Transverse colon (tissue), 4 donors: ENCODE measurements at places on chromosomes 16 and 17.

DNA sequence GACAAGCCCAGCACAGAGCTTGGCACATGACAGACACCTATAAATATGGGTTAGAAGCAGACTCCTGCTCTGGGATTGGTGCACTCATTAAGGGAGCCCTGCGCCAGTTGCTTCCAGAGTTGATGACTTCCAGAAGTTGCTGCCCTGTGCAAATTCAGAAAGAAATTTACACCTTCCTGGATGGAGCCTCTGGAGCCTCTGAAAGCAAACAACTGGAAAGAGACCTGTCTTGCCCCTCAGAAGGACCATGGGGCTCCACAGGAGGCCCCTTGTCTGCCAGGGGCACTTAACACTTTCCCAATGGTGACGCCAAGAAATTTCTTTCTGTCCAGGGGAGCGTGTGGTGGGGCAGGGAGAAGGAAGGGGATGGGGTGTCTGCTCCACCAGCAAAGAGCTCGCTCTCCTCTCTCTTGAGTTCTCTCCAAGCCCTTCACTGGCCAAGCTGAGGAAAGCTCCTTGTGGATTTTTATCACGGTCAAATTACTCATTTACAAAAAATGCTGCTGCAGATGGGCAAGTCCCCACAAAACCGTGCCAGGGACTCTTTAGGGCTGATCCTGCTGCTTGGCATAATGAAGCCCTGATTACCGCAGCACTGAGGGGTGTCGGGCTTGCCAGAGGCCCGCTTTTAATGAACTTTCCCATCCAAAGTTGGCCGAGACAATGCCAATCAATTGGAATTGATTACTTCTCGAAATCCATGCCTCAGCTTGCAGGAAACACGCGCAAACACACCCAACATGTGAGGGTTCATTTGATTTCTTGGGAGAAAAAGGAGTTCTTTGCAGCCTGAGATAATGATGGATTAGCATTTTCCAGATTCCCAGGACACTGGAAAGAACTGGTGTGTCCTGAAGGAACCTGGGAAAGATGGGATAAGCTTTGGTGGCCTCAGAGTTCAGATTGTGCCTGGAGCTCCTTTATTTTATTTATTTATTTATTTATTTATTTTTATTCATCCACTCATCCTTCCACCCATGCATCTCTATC, 583.6 kb upstream of the CDH5 start:
- no peaks in the 10 kb centered on the region for H3K36me3 ChIP-seq
- no peak overlapping the region for H3K27ac ChIP-seq
- H3K4me1 ChIP-seq, result no peaks in the 10 kb centered on the region
- no peak for DNase-seq
- no peaks in the 10 kb centered on the region for H3K27me3 ChIP-seq

DNA sequence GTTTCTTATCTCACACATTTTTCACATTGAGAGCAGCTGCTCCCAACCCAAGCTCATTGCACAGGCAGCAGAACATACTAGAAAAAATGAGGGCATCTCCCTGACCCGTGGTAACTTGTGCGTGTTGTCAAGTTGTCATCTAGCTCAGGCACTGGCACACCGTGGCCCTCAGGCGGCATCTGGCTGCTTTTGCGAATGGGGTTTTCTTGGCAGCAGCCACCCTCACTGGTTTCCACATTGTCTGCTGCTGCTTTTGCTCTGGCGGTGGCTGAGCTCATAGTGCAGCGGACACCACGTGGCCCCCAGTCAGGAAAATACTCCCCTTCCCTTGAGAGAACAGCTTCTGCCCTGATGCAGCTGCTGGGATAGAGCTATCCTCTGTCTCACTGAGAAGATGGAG, 9.4 kb upstream of the TEDC2 start:
- no peaks in the 10 kb centered on the region for H3K27me3 ChIP-seq
- H3K4me1 ChIP-seq, result no peaks in the 10 kb centered on the region
- H3K36me3 ChIP-seq, result peaks cover 9% of the 10 kb centered on the region
- no peak overlapping the region for H3K27ac ChIP-seq
- H3K4me3 ChIP-seq, result no peak overlapping the region

GRCh38 chr17:77315551-77316190, 174.9 kb downstream of the SEC14L1 start:
- peaks cover 59% of the 10 kb centered on the region for H3K4me1 ChIP-seq
- H3K27ac ChIP-seq, result no peak overlapping the region
- H3K27me3 ChIP-seq, result no peaks in the 10 kb centered on the region
- H3K4me3 ChIP-seq, result no peak overlapping the region

DNA sequence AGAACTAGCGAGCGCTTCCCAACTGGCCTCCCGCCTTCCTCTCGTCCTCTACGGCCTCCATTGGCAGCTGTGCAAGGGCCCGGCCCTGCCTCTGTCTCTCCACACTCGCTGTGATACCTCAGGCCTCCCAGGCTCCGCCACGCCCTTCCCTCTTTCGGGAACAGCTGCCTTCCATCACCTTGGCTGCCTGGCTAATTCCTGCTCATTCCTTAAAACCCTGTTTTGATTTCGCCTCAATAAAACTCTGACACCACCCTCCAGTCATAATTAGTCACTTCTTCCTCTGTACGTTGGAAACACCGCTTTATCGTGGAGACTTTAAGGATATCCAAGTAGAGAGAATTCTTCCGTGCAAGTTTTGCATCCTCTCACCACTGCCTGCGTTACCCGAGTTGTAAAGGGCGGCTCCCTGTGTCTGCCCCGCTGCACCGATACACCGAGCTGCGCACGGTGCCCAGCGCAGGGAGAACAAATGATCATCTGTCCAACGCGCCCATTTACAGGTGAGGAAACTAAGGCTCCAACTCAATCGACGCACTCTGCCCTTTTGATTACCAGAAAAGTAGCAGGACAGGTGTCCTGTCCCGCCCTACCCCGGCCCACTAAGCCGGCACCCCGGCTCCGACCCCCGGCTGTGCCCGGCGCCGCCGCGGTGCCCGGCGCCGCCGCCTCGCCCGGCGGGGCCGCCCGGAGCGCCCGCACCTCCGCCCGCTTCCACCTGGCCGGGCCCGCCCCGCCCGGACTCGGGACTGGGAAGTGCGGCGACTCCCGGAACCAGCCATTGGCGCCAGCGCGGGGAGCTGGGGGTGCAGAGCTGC, 139.7 kb downstream of the SEC14L1 start:
- peaks cover 11% of the 10 kb centered on the region for H3K4me1 ChIP-seq
- peaks cover 6% of the 10 kb centered on the region for H3K27me3 ChIP-seq
- peak overlapping the region; percentile 64 for H3K27ac ChIP-seq

DNA sequence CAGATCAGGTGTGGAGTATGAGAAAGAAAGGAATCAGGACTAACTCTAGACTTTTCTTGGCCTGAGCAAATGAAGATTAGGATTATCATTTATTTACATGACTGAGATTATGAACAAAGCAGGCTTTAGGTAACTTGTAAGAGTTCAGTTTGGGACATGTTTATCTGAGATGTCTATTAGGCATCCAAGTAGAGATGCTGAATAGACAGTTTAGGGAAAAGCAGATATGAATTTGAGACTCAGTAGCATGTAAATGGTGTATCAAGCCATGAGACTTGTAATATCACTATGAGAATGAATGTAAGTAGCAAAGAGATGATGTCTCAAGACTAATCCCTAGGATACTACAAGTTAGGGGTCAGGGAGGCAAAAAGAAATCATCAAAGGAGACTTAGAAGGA, 8.6 kb upstream of the HS3ST2 start:
- H3K27ac ChIP-seq, result no peak overlapping the region
- peaks cover 4% of the 10 kb centered on the region for H3K27me3 ChIP-seq
- DNase-seq, result no peak
- no peak overlapping the region for H3K4me3 ChIP-seq
- no peaks in the 10 kb centered on the region for H3K4me1 ChIP-seq
